ENCODE measurements at places on chromosomes 2 and 18. TPM values are rescaled to one million over a fixed set of nuclear protein-coding genes. Genes with fewer than 3 reads are reported as not detected.

DNA sequence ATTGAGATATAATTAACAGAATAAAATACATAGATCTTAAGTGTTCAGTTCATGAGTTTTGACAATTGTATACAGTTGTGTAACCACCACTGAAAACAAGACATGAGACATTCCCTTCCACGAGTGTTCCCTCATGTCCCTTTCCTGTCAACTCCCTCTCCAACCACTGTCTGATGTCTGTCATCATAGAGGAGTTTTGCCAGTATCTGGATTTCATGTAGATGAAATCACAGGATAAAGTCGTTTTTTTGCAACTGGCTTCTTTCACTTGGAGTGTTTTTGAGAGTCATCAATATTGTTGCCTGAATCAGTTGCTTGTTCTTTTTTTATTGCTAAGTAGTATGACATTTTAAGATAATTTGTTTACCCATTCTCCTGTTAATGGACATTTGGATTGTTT, 52.7 kb downstream of the RBMS1 start:
- DNase-seq: no peak

TMEM200C gene
- total RNA-seq: 1.7 TPM

DNA sequence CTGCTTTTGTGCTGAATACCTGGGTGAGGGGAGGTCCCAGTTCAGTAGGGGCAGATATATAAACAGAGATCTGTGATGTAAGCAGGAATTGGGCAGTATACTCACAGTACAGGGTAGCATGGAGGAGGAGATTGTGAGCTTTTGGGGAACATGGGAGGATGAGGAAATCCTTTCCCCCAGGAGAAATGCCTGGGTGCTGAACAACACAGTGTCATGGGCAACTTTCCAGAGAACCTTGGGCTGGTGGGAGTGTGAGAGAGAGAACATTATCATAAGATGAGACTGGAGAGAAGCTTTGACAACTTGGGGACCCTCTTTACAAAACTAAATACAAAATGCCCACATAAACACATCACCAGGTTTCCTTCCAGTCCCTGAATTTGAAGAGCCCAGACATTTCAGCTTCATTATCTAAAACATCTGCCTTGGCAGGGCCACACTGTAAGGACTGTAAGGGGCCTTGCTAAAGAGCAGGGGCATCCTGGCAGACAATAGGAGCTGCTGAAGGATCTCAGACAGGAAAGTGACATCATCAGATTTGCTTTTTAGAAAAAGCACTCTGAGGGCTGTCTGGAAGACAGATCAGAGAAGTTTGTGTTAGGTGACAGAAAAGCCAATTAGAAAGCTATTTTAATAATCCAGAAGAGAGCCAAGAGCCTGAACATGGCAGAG, 303.1 kb upstream of the FBXO11 start:
- peak; percentile 52 for DNase-seq

DNA sequence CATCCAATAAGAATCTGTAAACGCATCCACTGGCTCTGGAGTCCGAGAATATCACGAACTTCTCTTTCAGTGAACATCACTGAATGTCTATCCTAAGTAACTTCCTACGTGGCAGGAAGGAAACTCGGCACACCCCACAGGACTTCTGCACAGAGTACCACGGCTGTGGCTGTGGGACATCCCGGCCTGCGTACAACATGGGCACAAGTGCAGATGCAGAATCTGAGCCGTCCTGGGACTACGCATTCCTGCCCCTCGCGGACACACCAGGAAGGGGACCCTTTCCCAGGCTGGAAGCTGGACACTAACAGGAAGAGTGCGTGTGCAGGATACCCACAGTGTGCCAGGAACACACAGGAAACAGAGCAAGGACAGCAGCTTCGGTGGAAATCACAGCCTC, 60.6 kb downstream of the ZNF516 start:
- DNase-seq: no peak

GRCh38 chr2:69685321-69686048, 41.9 kb upstream of the AAK1 start:
- DNase-seq: peak; percentile 40

- DNase-seq: no peak
Observed at GRCh38 chr2:222470802-222471468, 46.6 kb downstream of the SGPP2 start.

- no peak for DNase-seq
Observed at GRCh38 chr2:118131771-118132170, 43.5 kb downstream of the INSIG2 start.

DNA sequence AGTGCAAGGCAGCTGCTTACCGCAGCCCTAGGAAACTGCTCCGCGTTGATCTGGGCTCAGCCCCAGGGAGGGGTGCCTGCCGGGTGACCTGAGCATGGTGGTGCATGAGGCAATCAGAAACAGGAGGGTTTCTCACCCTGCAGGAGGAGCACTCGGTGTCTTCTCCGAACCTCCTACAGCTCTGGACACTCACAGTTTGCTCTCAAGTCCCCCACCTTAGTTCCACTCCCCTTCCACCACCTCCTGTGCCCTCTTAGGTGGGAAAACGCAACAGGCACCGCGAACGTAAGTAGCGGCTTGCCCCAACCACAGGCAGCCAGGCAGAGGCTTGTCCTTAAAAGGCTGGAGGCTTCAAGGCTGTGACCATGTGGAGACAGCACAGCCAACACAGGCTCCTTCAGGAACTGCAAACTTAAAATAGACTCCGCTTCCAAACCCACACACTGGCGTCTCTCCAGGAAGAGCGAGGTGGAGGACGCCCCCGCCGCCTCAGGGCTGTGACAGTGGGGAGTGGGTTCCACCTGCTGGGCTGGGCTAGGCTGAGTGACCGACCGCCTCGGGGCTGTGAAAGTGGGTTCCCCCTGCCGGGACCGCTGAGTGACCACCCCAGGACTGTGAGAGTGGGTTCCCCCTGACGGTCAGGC, 71.6 kb downstream of the NDUFA10 start:
- no peak for DNase-seq

DNA sequence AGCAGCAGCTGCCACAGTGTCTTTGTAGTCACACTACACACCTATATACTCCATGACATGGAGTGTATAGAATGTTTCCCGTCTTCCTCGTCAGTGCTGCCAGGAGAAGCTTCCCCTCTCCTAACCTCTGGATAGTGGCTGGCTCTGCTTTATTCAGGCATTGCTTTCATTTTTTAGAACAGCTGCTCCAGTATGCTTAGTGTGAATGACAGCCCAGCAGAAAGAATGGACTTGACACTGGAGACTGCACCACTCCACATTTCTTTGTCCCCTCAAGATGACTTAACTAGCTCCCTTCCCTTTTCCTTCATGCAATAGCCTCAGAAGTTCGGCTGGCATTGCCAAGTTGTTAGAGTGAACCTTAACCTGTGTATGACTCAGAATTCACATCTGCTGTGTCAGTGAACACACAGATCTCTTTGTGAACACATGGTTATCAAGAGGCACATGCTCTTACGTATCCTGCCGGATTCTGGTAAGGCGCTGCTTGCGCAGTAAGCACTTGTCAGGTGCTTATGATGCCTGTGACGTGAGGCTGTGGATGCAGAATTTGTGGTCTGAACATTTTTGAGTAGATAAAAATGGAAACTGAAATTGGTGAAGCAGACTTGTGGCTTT, 73.9 kb downstream of the NEDD4L start:
- DNase-seq: peak; percentile 94

DNA sequence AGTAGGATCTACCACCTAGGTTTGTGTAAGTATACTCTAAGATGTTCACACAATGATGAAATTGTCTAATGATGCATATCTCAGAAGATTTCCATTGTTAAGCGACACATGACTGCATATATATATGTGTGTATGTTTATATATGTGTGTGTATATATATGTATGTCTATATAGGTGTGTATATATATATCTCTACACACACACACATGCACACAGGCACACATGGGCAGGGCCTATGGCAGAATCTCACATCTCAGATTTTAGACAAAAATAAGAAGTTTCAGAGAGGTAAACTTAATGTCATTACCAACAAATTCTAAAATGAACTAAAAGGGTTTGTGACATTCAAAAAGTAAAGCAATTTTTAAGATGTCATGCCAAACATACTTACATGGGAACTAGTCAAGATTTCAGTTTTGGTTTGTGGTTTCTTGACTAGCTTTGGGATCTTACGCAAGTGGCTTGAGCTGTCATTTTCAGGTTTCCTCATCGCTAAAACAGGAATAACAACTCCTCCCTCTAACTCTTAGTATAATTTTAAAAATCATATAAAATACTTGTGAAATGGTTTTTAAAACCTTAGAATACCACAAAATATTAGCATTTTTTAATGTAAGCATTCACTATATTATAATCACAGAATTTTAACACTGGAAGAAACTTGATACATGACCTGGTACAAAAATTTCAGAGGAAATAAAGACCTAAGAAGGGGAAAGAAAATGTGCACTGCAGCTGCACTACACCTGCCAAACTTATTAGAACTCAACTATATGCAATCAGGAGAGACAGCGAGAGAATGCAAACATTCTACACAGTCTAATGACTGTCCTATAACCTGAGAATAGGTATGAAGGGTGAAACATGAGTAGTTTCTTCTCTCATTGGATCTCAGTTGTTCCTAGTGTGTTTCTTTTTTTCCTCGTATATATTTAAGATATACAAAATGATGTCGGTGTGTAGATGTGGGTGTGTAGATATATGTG, 75.7 kb downstream of the TTC21B start:
- DNase-seq: peak; percentile 69

DCDC2C gene
- not detected for total RNA-seq

- peak; percentile 57 for DNase-seq
Observed at GRCh38 chr2:18132697-18133096, 254.2 kb downstream of the KCNS3 start.

DNA sequence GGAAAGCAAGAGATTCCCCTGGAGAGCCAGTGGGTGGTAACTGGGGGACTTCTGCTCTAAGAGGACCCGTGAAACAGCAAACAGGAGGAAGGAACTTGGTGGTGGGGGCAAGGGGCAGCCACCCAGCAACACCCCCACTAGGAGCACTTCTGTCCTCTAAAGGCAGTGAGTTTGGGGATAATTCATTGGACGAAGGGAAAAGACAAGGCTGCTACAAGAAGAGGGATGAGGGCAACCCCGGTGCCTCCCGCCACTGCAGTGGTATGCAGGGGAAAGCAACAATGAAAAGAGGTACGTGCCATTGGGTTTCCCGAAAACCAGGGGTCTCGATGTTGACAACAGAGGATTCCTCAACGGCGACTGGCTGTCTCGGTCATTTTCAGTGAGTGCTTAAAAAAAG, 9.1 kb downstream of the RPL31 start:
- DNase-seq: no peak

GRCh38 chr2:161133366-161133765, 26.9 kb upstream of the TANK start:
- DNase-seq: no peak

SCN9A gene
- total RNA-seq: 1.3 TPM

TSPYL6 gene
- total RNA-seq: not detected

DNA sequence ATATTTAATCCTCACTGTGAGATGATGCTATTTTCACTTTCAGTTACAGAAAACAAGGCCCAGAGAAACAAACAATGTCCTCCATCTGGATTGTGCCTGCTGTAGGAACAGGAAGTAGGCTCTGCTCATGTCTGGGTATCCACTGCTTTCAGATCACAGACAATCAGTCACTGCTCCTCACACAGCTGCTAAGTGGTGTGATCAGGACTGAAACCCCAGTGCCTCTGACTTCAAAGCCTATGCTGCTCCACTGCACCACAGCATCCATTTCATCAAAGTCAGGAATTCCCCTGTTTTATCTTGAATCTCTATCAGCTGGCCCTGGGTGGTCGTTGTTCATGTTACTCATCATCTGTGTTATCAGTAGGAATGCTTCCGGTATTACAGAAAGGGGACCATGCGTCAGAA, 303.8 kb upstream of the TRIB2 start:
- no peak for DNase-seq

GRCh38 chr2:176149939-176150583, 1.3 kb upstream of the HOXD4 start:
- no peak for DNase-seq

- DNase-seq: peak; percentile 20
Observed at GRCh38 chr2:60355849-60356261, 197.6 kb downstream of the BCL11A start.

DNA sequence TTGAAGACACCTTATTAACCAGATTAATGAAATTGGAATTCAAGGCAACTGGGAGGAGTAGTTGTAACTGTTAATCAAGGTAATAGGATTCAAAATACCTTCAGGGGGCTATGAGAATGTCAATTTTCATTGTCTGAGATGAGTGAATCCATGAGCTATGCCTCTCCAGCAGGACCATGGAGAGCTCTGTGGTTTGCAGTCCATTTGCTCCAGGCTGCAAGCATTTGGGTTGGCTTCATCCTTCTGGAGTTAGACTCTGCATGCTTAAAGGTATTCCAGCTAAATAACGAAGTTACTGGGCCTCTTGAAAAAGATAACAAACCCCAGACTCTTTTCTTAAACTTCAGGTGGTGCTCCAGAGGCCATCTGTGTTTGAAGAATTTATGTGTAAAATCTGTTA, 207.1 kb upstream of the SLC8A1 start:
- peak; percentile 7 for DNase-seq

VSNL1 gene
- 15.7 TPM for total RNA-seq

DNA sequence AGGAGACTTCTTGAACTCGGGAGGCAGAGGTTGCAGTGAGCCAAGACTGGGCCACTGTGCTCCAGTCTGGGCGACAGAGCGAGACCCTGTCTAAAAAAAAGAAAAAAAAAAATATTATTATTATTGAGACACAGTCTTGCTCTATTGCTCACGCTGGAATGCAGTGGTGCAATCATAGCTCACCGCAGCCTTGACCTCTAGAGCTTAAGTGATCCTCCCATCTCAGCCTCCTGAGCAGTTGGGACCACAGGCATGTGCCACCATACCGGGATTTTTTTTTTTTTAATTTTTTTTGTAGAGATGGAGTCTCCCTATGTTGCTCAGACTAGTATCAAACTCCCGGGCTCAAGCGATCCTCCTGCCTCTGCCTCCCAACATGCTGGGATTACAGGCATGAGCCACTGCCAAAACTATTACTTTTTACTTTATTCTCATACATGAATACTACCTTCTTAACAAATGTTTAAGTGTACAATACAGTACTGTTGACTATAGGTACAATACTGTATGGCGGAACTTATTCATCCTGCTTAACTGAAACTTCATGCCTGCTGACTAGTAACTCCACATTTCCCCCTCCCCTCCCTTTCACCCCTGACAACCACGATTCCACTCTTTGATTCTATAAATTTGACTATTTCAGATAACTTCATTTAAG, 15.5 kb downstream of the FBXO11 start:
- DNase-seq: no peak

FMNL2 gene
- 73.0 TPM for total RNA-seq

- peak; percentile 54 for DNase-seq
Observed at GRCh38 chr2:207254591-207255464, 89.1 kb upstream of the KLF7 start.
